ENCODE measurements at places on chromosomes 7 and 10. TPM values are rescaled to one million over a fixed set of nuclear protein-coding genes. Genes with fewer than 3 reads are reported as not detected.
A peak's percentile ranks its signal among the peaks of the same experiment; 100 is the strongest.

DNA sequence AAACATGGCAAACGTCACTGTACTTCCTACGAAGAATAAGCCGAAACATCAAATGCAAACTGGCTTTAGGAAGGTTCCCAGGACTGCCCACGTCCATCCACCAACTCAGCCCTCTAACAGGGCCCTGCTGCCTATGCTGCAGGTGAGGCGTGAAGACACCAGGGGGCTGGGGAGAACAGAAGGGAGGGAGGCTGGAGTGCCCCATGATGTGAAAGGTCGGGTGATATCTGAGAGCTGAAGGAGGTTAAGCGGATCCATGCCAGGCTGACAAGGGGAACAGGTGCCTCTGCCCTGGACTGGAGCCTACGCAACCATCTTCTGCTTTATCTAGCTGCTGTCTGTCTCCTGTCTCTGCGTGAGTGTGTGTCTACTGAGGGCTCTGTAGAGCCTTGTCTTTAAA lies 40.2 kb upstream of the ATP6V0A4 start:
- H3K27ac ChIP-seq: no peak overlapping the region
- no peaks in the 10 kb centered on the region for H3K4me1 ChIP-seq
- no peak for DNase-seq
- H3K4me3 ChIP-seq: no peak overlapping the region
- peaks cover 65% of the 10 kb centered on the region for H3K27me3 ChIP-seq
- no peaks in the 10 kb centered on the region for H3K36me3 ChIP-seq

- H3K4me3 ChIP-seq: no peak overlapping the region
- H3K27me3 ChIP-seq: no peaks in the 10 kb centered on the region
- no peaks in the 10 kb centered on the region for H3K36me3 ChIP-seq
- DNase-seq: no peak
- no peak overlapping the region for H3K27ac ChIP-seq
- no peaks in the 10 kb centered on the region for H3K4me1 ChIP-seq
These were observed 338.3 kb downstream of the OTUD1 start for GRCh38 chr10:23777153-23777552.

The PILRA gene
- total RNA-seq: 14.5 TPM

DNA sequence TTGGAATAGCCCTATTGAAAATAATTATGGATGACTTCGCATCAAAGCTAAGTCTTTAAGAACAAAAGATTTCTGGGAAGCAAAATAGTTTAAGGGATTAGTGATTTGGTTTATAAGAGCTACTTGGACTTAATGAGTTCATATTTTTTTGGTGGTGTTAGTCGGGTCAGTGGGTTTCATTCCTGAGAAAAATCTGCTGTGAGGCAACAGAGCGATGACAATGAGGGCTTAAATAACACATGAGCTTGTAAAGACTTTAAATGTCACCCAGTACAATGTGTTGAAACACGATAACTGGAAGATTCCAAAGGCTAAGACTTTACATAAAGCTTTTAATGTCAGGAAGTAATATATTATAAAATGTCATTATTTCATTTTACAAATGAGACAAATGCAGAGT lies 178.8 kb downstream of the ARL4A start:
- no peak overlapping the region for H3K4me3 ChIP-seq
- H3K27ac ChIP-seq: no peak overlapping the region
- H3K4me1 ChIP-seq: no peaks in the 10 kb centered on the region
- DNase-seq: no peak
- H3K36me3 ChIP-seq: no peaks in the 10 kb centered on the region

- no peaks in the 10 kb centered on the region for H3K36me3 ChIP-seq
- no peak for DNase-seq
- H3K27ac ChIP-seq: no peak overlapping the region
- H3K27me3 ChIP-seq: peaks cover 12% of the 10 kb centered on the region
- H3K4me1 ChIP-seq: no peaks in the 10 kb centered on the region
- no peak overlapping the region for H3K4me3 ChIP-seq
These were observed 106.7 kb downstream of the CACNB2 start for GRCh38 chr10:18246967-18247366.

DNA sequence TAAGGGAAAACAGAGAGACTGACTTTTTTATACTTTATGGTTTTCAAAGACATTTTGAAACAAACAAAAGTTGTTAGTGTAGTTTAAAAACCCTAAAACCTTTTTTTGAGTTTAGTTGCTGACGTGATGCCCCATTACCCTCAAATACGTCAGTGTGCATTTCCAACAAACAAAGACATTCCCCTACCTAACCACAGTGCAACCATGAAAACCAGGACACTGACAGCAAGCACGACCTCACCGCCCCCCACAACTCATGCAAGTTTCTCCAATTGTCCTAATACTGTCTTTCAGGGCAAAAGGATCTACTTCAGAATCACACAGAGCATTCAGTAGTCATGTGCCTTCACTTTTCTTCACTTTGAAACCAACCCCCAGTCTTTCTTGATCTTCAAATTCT lies 75.0 kb downstream of the WNT2 start:
- H3K36me3 ChIP-seq: no peaks in the 10 kb centered on the region
- H3K4me1 ChIP-seq: no peaks in the 10 kb centered on the region
- H3K27ac ChIP-seq: no peak overlapping the region
- H3K4me3 ChIP-seq: no peak overlapping the region
- no peak for DNase-seq

DNA sequence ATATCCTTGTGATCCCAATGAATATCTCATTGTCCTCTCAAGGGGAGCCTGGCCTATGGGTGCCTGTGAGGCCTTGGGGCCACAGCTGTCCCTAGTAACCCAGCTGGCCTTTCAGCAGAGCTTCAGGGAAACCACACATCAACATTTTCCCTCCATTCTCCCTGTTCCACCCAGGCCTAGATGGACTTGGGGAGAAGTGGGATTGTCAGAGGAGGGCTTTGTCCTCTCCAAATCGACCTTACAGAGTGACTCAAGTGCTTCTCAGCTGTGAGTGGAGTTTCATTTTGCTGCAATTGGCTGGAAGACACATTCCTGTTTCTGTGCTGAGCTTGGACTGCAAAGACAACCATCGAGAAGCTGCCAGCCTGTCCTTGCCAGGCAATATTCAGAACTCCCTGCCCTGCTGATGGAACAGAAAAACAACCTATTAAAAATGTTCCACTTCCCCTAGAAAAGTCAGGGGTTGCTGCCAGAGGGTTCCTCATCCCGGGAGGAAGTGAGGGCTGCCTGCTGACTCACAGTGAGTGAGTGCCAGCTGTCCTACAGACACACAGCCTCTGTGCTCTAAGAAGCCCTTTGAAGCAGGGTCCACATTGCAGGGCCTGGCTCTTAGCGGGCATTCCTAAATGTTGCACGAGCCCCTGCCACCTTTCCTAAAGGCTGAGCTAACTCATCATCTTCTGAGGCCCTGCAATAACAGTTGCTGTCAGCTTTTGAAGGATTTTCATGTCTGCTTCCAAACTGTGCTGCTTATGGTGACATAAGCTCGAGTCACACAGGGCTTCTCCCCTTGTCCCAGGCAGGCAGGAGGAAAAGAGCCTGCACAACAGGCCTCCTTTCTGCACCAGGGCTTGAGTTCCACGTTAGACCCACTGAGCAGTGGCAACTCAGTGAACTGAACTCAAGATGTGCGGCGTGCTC lies 20.5 kb downstream of the STRA8 start:
- H3K4me3 ChIP-seq: no peak overlapping the region
- no peak overlapping the region for H3K27ac ChIP-seq
- H3K36me3 ChIP-seq: peaks cover 3% of the 10 kb centered on the region
- no peaks in the 10 kb centered on the region for H3K4me1 ChIP-seq

The CFAP69 gene
- total RNA-seq: 1.6 TPM

- H3K36me3 ChIP-seq: peaks cover 2% of the 10 kb centered on the region
- peak overlapping the region; percentile 72 for H3K4me3 ChIP-seq
- no peak overlapping the region for H3K27ac ChIP-seq
- peaks cover 26% of the 10 kb centered on the region for H3K4me1 ChIP-seq
These were observed 168.2 kb downstream of the NRF1 start for GRCh38 chr7:129779602-129780256.

The YKT6 gene
- 68.9 TPM for total RNA-seq

DNA sequence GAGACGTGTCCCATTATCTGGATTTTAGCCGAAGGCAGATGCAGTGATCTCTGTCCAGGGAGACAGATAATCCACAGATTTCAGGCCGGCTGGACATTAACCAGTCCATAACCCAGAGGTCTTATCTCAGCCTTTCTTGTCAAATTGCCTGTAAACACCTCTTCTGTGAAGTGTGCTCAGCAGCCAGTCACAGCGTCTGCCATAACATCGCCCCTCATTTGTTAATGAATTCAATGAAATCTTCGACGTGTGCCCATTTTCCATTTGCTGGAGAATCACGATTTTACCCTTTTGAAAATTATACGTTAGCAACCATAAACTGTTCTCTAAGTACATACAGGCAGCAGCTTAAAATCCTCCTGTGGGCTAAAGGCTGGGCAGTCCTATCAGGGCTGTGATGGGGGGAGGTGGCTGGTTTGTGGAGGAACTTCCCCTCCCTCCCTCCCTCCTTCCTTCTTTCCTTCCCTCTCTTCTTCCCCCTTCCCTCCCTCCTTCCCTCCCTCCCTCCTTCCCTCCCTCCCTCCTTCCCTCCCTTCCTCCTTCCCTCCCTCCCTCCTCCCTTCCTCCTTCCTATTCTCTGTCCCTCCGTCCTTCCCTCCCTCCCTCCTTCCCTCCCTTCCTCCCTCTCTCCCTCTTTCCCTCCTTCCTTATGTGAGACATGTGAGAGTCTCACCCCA lies 26.6 kb upstream of the FAM20C start:
- H3K36me3 ChIP-seq: peaks cover 5% of the 10 kb centered on the region
- no peak for DNase-seq
- no peak overlapping the region for H3K27ac ChIP-seq
- H3K4me3 ChIP-seq: no peak overlapping the region
- H3K4me1 ChIP-seq: no peaks in the 10 kb centered on the region

The OPN1SW gene
- not detected for total RNA-seq

GRCh38 chr7:49091519-49091918 lies 167.2 kb downstream of the CDC14C start:
- H3K27me3 ChIP-seq: no peaks in the 10 kb centered on the region
- no peak overlapping the region for H3K27ac ChIP-seq
- no peaks in the 10 kb centered on the region for H3K36me3 ChIP-seq
- no peak overlapping the region for H3K4me3 ChIP-seq

DNA sequence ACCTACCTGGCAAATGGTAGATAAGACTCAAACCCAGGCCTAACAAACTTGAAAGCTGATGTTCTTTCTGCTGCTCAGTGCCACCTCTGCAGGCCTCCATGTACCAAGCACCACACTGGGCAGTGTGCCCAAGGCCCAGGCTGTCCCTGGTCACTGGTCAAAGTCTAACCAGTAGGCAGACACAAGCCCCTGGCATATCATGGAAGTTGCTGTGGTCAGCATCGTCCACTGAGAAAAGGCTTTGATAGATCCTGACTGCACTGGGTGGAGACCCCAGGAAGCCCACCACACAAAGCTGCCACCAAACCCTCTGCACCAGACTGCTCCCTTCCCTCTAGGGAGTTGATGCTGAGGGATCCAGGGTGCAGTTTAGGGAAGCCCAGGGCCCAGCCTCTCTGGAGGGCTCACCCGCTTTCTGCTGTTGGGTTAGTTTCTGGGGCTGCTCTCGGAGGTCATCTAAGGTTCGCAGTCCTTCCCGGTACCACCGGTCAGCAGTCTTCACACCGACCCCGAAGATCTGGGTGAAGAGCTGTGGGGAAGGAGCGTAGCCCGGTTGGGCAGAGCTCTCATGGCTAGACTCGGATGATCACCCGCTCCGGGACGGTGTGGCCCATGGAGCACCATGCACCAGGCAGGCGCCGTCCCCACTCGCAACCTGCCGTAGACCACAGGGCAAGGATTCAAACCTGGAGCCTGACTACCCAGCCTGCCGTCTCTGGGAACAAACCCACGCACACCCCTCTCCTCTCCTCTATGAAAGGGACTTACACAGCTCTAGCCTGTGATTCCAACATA lies 6.0 kb downstream of the POLM start:
- no peak for DNase-seq
- peaks cover 14% of the 10 kb centered on the region for H3K4me1 ChIP-seq
- H3K27me3 ChIP-seq: no peaks in the 10 kb centered on the region

- peak within 1 kb of the TSS; percentile 89 for H3K4me3 ChIP-seq
- H3K27ac ChIP-seq: no peak within 1 kb of the TSS
- H3K36me3 ChIP-seq: peaks cover 3% of the 10 kb centered on the region
- peaks cover 71% of the 10 kb centered on the region for H3K27me3 ChIP-seq
- peaks cover 14% of the 10 kb centered on the region for H3K4me1 ChIP-seq
These were observed at the start of gene COL13A1 for GRCh38 chr10:69801434-69802315. COL13A1 (plus strand) TSS chr10:69801906; CDS start chr10:69802424, 518 bp downstream.

DNA sequence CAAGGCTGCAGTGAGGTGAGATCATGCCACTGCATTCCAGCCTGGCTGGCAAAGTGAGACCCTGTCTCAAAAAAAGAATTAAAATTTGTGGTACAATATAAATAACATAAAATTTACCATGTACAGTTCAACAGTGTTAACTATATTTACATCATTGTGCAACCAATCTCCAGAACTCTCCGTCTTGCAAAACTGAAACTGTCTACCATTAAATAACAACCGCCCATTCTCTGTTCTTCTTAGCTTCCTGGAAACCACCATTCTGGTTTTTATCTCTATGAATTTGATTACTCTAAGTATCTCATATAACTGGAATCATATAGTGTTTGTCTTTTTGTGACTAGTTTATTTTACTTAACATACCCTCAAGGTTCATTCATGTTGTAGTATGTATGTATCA lies 167.6 kb downstream of the AUTS2 start:
- H3K27me3 ChIP-seq: no peaks in the 10 kb centered on the region
- no peak overlapping the region for H3K27ac ChIP-seq
- no peaks in the 10 kb centered on the region for H3K36me3 ChIP-seq
- DNase-seq: no peak

GRCh38 chr10:69515699-69516259 lies 57.4 kb downstream of the NEUROG3 start:
- peaks cover 9% of the 10 kb centered on the region for H3K36me3 ChIP-seq
- peaks cover 17% of the 10 kb centered on the region for H3K27me3 ChIP-seq
- H3K4me3 ChIP-seq: no peak overlapping the region
- peaks cover 6% of the 10 kb centered on the region for H3K4me1 ChIP-seq
- DNase-seq: peak; percentile 69

- H3K27me3 ChIP-seq: no peaks in the 10 kb centered on the region
- peak; percentile 76 for DNase-seq
- peak overlapping the region; percentile 89 for H3K4me3 ChIP-seq
- H3K36me3 ChIP-seq: no peaks in the 10 kb centered on the region
- H3K4me1 ChIP-seq: peaks cover 28% of the 10 kb centered on the region
These were observed 50.6 kb downstream of the PWWP2B start for GRCh38 chr10:132447446-132448247.

The PYROXD2 gene
- total RNA-seq: 21.5 TPM

DNA sequence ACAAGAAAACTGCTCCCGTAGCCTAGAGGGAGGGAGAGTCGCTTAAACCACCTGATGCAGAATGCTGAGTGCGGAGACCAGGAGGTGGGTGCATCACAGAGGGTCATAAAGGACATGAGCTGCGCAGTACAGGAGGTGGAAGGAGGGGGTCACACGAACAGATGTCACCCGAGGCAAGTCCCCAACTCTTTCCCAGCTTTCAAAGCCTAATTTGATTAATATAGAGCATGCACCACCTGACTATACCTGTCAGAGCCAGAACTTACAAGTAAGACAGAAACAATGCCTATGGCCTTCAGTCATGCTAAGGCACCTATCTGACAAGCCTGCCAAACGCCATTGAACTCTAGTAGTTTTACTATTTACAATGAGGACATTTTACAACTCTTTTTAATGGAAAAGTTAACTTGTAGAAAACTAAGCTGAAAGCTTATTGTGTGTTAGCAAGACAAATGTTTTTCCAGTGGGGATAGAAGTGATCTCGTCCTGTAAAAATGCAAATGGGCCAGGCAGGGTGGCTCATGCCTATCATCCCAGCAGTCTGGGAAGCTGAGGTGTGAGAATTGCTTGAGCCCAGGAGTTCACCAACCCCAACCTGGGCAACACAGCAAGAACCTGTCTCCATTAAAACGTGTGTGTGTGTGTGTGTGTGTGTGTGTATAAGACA lies 1.1 kb upstream of the VOPP1 start:
- peak overlapping the region; percentile 96 for H3K4me3 ChIP-seq
- H3K27me3 ChIP-seq: no peaks in the 10 kb centered on the region
- H3K4me1 ChIP-seq: peaks cover 52% of the 10 kb centered on the region
- H3K27ac ChIP-seq: peak overlapping the region; percentile 97
- H3K36me3 ChIP-seq: peaks cover 2% of the 10 kb centered on the region

All from T-helper 17 cell (primary cell).